ENCODE measurements at places on chromosomes 16 and 17.

DNA sequence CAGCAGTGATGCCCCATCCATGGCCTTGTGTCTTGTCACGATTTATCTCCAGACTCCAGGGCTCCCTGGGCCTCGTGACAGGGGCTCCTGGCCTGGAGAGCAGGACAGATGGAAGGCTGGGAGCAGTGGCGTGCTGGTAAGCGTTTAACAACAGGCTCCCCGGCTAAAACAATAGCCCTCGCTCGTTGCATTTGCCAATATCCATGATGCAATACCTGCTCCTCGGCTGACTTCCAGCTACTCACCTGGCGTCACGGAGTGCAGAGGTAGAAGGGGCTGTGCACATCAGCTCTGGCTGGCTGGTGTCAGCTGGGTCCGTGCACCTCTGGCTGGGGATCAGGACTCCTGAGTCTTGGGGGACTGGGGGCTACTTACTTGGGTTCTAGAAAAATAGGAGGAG lies 1.5 kb upstream of the BICDL2 start:
- peak; percentile 39 for DNase-seq

GRCh38 chr17:79298799-79299198 lies 224.2 kb downstream of the ENGASE start:
- no peak for DNase-seq

DNA sequence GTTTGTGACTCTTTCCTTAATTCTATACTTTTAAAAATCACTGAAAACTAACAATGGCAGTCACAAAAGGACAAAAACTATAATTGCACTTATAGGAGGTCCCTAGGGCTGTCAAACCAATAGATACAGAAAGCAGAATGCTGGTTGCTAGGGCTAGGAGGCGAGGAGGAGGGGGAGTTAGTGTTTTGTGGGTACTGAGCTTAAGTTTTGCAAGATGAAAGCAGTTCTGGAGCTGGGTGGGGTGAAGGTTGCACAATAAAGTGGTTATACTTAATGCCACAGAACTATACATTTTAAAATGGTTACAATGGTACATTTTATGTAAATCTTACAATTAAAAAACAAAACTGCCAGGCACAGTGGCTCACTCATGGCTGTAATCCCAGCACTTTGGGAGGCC lies 27.3 kb downstream of the NUBP1 start:
- DNase-seq: no peak

DNA sequence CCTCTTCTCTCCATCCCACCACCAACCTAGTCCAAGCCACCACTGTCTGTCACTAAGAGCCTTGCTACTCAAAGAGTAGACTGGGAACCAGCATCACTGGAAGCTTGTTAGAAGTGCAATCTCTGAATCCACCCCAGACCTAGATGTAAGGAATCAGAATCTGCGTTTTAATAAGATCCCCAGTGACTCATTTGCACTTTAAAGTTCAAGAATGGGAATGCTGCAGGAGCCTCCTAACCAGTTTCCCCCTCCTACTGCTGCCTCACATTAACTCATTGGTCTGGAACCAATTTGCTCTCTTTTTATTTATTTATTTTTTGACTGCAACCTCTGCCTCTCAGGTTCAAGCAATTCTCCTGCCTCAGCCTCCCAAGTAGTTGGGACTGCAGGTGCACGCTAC lies 19.8 kb upstream of the LYRM9 start:
- DNase-seq: no peak

- DNase-seq: no peak
Measured at GRCh38 chr17:74009056-74009625, 194.3 kb upstream of the RPL38 start.

DNA sequence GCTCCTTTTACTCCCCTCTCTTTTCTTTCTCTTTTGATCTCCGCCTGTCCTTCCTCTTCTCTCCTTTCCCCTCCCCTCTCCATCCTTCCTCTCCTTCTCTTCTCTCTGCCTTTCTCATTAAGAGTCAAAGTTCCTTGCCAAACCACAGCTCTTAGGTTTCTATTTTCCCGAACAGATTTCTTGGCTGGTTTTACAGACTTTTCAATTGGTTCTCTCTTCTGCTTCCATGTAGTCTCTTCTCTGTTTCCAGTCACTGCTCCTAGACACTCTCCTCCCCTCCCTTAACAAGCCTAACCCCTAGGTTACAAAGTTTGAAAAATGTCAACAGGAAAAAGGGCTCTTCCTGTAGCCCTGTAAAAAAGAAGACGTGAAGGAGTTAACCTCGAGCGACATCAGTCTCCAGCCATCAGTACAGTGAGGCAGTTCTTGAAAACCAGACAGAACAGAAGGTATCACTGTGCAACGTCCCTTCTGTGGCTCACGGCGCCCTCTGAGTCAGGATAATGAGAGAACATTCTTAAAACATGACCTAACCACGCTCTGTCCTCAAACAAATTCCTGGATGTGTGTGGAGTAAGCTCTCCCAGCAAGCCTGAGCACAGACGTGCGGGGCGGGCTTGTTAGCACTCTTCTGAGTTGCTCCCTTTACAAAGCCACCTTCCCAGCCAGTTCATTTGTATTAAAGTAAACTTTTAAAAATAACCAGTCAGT lies 11.6 kb upstream of the MARCHF10 start:
- no peak for DNase-seq

- DNase-seq: no peak
Measured at GRCh38 chr17:28472871-28473497, 460 bp upstream of the SLC13A2 start.

- DNase-seq: no peak
Measured at GRCh38 chr17:79915850-79916430, 76.7 kb upstream of the CBX4 start.

GRCh38 chr17:44078412-44078811 lies 7.9 kb downstream of the G6PC3 start:
- DNase-seq: no peak

GRCh38 chr17:36848008-36848902 lies 89.0 kb upstream of the LHX1 start:
- no peak for DNase-seq

- DNase-seq: no peak
Measured at GRCh38 chr16:83932955-83933673, 19.9 kb upstream of the OSGIN1 start.

GRCh38 chr17:17227608-17228520 lies 9.1 kb downstream of the FLCN start:
- DNase-seq: no peak

GRCh38 chr17:34527908-34528470 lies 51.4 kb upstream of the TMEM132E start:
- DNase-seq: no peak

- no peak for DNase-seq
Measured at GRCh38 chr17:70658317-70658716, 489.0 kb downstream of the KCNJ2 start.

DNA sequence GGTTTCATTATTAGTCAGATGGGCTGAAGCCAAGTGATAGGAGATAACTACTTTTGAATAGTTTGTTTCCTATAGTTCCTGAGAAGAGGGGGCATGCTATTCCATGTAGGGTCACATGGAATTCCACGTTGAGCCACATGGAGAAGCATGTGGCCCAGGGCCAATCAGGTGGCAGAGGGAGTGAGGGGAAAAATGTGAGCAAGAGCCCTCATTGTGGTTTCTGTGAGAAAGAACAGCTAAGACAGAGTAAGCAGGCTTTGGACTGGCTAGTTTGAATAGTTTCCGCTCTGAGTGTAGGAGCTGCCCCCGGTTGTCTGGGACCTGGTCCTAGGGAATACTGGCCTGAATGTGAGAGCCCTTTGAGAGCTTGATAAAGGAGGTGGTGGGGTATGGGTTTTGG lies 69.9 kb upstream of the CNTNAP4 start:
- DNase-seq: no peak

DNA sequence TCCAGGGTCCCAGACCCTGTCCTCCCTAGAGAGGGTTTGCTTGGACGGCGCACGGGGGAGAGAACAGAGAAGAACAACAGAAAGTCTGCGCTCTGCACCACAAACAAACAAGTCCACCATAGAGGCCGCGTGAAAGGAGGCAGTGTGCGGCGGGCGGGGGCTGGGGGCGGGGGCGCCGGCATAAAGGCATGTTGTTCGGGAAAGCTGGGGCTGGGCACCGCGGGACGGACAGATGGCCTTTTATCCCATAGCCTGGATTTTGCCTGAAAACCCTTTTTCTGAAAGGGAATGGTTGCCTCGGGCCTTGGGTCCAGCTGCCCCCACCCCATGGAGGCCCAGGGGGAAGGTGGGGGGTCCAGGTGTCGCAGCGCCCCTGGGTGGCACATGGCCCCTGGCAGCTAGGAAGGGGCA lies 26.0 kb downstream of the FA2H start:
- DNase-seq: no peak

DNA sequence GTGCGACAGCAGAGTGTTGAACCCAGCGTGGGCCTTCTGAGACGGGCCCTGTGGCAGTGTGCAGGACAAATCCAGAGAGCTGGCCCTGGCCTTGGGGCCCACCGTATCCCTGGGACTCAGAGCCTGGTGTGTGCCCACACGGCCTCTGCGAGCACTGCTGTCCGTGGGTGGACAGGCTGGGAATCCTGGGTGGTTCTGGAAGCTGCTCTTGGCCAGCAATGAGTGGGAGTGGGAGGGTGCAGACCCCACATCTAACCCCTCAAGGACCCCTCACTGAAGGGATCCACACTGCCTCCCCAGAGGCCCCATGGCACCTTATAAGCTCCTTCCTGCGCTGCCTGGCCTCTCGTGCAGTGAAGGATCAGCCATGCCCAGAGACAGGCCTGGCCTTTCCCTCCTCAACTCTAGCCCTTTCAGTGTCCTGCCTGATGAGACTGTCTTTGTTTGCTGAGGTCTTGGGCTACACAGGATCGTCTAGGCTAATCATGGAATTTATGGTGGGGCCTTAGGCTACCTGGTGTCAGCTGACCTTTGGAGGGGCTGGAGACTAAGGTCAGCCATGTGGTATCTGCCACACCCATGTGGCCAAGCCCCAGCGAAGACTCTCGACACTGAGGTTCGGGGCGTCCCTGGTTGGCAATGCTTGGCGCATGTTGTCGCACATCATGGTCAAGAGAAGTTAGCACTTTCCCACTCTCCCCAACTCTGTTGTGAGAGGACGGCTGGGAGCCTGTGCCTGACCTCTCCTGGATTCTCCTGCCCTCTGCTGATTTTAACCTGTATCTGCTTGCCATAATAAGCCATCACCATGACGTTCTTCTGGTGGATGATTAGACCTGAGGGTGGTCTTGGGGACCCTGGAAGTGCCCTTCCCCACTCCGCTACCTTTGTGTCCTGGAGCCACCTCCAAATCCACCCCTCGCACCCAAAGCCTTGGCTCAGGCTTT lies 16.4 kb upstream of the GINS2 start:
- DNase-seq: no peak

DNA sequence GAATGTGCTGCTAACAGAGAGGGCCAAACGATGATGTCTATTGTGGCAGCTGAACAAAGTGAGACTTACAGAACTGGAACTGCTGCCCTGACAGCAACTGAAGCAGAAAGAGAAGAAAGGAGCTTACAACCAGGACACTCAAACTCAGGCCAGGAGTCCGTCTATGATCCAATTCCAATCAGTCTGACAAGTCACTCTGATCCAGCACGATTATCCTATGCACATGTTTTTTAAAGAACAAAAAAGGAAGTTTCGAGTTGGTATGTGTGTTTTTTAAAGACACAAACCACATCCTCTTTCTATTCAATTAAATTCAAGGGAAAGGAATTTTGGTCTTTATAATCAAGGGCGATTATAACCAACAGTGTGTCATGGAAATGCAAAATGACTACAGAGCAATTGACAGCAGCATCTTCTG lies 42.4 kb upstream of the MTMR4 start:
- no peak for DNase-seq

DNA sequence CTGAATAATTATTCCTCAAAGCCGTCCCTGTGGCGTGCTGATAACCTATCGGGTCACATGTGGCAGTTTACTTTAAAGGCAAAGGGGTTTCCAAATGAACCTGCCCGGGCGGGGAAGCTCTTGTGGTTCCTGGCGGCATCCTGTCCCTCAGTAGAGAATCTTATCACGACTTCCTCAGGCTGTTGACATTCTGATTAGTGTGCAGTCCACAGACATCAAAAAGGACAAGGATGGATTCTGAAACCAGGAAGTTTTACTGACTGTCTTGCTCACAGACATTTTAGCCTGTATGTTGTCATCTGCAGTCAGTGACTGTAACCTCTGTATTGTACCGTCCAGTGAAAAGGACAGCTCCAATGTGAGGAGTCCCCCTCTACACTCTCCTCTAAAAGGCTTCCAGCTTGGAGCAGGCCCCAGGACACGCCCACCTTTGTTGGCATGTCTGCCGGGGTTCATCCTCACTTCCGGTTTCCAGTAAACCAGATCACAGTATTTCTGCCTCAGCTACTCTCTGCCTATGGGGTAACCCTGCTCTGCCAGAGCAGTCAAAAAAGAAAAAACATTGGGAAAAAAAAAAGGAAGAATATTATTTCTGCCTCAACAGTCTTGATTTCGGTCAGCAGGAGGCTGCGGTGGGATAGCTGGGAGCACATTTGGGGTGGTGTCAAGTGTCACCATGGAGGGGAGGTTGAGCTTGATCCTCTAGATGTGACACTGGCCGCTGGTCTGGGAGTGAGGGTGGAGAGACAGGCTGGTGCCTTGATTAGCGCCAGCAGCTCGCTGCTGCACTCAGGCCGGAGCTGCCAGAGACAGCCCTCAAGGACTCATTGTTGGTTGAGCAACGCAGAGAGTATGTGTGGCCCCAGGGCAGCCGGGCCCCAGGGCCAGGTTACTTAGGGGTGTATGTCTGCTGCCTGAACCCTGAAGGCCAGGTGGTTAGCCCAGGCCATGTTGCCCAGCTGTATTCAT lies 89.0 kb upstream of the DNAH17 start:
- no peak for DNase-seq

GRCh38 chr16:80198311-80199299 lies 342.2 kb upstream of the DYNLRB2 start:
- peak; percentile 79 for DNase-seq

- no peak for DNase-seq
Measured at GRCh38 chr17:82105882-82106687, 8.0 kb upstream of the FASN start.

DNA sequence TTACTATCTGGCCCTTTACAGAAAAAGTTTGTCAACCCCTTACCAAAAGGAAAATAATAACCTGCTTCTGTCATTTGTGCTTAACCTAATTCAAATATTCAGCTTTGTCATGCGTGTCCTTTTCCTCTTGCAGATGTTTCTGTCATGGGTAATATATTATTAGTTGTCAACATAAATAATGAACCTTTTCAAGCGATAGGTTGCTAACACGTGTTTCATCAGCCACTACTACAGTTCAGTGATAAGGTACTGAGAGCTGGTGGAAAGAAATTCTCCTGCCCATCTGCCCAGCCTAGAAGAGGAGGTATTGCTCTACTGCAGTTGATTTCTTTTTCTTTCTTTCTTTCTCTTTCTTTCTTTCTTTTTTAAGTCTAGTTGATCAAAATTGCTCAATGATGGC lies 12.0 kb upstream of the SRSF1 start:
- DNase-seq: no peak
